ENCODE measurements at places on chromosomes 5 and 9.

DNA sequence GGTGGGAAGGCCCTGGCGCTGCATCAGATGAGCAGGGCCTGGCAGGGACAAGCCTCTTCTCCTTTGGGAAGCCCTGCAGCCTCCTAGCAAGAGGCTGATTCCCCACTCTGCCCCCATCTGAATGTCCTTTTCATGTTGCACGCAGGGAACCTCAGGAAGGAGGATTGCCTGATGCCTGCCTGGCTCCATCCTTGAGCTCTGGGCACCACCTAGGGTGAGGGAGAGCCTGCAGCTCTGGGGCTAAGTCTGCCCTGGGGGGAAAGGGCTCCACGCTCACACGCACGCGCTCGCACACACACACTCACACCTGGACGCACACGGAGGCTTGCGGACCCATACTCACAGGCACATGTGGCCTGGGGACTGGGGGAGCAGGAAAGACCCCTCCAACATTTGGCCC lies 86.6 kb downstream of the LMX1B start:
- DNase-seq = no peak

DNA sequence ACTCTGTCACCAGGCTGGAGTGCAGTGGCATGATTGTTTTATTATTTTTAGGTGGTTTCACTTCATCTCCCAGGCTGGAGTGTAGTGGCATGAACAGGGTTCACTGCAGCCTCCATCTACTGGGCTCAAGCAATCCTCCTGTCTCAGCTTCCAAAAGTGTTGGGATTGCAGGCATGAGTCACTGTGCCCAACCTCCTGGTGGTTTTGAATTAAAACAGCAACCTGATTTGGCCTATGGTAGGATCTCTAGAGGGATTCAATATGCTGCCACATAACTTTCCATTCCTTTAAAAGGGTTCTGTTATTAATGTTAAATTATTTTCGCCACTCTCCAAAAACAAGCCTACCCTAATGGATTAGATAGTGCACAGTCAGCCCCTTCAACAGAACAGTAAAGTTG lies 9.9 kb upstream of the HSPA4 start:
- DNase-seq = no peak

DNA sequence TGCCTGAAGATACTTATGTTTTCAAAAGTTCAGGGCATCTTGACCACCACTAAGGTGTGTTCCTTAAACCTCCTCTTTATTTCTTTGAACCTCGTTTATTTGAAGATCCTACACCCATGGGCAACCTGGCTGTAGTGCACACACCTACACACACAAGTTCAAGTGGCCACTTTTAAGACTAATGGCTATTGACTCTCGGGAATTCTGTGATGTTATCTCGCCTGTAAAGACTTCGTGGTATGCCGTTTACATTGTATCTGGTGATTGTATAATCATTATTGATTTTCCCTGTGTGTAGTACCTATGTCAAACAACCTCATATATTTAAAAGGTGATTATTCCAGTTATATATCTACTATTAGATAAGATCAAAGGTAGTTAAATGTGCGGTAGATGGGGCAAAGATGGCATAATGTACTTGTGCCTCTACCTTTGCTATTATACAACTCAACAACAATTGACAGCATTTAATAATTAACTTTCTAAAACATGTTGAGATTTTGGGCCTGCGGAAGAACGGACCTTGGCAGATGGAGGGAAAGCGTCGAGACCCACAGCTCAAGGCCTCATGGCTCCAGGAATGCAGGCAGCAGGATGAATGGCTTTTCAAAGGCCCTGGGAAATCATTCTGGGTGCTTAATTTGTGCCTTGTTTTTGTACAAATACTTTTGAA lies 51.4 kb upstream of the IRX2 start:
- no peak for DNase-seq

- DNase-seq = no peak
Observed at GRCh38 chr9:133199648-133200321, 9.3 kb downstream of the OBP2B start.

DNA sequence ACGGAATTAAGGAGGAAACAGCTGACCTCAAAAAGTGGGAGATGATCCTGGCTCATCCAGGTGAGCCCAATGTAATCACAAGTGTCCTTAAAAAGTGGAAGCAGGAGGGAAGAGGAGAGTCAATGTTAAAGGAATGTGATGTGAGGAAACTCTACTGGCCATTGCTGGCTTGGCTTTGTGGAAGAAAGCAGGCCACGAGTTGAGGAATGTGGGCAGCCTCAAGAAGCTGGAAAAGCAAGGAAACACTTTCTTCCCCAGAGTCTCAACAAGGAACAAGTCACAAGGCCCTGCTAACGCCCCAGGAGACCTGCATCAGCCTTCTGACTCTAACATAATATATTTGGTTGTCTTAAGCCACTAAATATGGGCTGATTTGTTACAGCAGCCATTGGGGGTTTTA lies 252.8 kb downstream of the PSAT1 start:
- no peak for DNase-seq

GRCh38 chr9:138047469-138048040 lies 170.0 kb downstream of the CACNA1B start:
- no peak for DNase-seq

DNA sequence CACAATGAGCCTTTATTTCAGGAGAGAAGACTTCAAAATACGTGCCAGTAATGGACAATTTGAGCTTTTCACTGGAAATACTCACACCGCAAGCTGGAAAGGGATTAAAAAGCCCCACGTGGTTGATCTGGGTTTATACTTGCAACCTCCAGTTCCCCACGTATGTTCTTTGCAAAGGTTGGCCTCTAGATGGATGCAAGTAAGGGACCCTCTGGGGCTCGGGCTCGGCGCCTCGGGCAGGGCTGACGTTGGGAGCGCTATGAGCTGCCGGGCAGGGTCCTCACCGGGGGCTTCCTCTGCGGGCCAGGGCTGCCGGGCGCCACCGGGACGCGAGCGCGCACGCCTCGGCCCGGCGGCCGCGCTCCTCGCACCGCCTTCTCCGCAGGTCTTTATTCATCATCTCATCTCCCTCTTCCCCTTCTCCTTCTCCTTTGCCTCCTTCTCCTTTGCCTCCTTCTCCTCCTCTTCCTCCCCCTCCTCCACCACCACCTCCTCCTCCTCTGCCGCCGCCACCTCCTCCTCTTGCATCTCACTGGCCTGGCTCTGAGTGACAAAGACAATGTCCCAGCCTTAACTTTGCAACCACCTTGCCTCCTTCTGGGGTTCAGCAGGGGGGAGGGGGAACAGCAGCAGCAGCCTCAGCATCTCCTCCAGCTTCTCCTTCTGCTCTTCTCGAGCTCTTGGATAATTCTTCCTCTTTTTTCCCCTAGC lies 701 bp upstream of the ZNF462 start:
- peak; percentile 58 for DNase-seq

Data from globus pallidus (tissue), 1 donor.